KBM-7 (cell line): ENCODE measurements at places on chromosomes 3 and 15.

DNA sequence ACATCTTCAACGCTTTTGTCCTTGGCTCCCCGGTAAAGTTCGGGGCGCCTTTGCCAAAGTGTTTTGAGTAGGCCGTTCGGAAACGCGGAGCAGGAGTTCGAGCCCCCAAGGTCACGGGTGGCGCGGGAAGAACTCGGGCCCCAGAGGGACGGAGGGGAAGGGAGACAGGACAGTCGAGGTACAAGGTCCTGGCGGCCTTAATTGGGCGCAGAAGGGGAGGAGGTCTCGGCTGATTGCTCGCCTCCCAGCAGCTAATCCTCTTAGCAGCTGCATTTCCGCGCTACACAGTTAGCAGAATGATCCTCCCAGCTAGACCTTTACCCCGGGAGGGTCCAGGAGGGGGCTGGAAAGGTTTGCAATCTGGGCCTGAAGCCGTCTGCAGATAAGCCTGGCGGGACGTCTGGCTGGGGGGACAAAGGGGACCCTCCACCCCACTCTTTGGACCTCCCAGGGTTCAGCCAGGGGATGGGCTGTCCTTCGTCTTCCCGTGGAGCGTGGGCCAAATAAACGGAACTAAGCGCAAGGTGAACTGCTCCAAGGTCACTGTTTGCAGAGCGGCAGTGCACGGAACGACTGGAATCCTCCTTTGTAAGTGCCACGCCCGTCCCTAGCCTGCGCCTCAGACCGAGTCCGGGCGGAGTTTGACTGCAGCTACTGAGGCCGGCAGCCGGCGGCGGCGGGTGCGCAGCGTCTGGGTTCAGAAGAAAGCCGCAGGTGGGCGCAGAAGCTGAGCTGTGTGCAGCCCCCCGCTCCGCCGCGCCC lies 7.2 kb downstream of the EOMES start:
- no peak for DNase-seq

DNA sequence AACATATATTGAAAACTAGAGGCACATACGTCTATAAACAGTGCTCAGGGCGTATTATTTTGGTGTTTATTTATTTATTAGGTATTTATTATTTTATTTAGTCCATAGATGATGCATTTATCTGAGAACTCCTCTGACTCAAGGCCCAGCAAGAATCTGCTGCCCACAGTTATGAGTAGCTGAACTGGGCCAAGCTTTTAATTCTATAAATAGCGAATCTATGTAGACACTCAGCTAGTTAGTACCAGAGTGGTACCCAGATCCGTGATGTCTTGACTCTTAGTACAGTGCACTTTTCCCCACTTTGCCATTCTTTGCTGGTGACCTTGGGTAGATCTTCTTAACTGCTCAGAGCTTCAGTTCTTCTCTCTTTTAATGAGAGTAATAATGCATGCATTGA lies 370.4 kb upstream of the TPRG1 start:
- no peak for DNase-seq

DNA sequence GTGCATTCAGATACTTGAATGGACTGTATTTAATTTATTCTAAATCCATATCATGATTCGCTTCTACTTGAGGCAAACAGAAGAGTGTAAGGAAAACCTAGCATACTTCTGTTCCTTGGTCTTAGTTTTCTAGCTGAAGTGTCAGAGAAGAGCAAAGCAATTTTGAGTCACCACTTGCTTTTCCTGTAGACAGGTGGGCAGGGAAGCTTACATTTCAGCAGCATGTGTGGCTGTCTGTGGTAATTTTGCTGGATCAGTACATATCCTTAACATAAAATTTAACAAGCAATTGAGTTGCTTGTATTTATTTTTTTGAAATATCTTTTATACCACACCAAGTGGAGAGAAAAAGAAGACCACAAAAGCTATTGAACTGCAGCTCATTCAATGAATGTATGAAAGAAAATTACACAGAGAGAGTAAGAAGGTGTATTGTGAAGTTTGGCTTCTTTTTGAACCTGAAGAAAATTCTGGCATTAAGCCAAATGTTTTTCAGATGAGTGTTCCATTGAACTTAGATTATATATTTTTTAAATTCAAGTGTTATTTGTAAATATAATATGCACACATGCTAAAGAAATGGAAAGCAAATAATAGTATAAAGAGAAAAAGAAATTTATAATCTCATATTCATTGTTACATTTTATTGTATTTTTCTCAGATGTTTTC lies 747.6 kb downstream of the NAALADL2 start:
- no peak for DNase-seq

- no peak for DNase-seq
Measured at GRCh38 chr3:12972781-12973702, 100.2 kb downstream of the IQSEC1 start.

GRCh38 chr3:134373271-134374104 lies 759 bp downstream of the AMOTL2 start:
- DNase-seq, result no peak

DNA sequence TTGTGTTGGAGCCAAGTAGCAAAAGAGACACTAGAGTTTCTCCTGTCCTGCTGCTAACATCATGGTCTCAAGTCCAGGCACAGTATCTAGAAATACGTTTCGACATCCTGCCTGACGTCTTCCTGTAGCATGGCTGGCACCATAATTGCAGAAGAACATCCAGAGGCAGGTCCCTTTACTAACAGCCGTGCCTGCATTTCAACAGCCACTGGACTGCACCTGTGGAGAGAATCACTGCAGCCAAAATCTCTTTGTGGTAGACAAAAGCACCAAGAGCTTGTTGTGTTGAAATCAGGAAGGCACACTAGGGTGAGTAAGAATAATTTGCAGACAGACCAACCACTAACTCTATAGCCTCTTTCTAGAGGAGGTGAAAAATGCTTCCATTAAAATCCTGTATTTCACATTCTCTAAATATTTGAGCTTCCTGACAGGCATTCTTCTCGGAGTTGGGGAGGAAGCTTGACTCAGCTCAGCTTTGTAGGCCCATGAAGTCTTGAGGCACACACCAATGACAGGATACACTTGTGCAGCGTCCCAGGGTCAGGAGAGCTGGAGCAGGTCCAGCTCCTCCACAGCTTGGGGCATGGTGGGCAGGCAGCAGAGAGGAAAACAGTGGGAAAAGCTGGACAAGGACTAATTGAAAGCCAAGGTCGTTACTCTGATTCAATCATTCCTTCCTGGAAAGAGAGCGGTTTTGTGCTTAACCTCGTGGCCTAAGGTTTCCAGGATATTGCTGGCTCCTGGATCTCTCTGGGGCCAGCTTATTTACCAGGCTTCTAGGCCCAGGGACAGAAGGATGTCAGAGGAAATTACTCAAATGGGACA lies 244.9 kb downstream of the FAM43A start:
- no peak for DNase-seq

- DNase-seq, result no peak
Measured at GRCh38 chr3:188868803-188869202, 303.0 kb upstream of the TPRG1 start.

DNA sequence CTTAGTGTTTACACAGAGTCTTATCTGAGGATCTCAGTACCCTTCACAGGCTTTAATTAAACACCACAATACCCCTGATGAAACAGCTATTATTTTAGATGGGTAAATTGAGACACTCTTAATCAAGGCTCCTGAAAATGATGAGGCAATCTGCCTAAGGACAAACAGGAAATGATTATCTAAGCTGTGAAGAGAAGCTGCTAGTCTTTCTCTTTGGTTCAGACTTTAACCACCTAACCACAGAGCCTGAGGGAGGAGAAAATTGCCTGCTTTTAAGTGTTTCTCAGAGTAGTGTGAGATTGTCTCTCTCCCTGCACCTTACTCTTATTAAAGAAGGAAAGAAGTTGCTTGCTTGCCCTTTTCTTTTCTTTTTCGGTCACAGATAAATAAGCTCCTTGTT lies 364.3 kb upstream of the ADAMTS9 start:
- DNase-seq, result no peak

DNA sequence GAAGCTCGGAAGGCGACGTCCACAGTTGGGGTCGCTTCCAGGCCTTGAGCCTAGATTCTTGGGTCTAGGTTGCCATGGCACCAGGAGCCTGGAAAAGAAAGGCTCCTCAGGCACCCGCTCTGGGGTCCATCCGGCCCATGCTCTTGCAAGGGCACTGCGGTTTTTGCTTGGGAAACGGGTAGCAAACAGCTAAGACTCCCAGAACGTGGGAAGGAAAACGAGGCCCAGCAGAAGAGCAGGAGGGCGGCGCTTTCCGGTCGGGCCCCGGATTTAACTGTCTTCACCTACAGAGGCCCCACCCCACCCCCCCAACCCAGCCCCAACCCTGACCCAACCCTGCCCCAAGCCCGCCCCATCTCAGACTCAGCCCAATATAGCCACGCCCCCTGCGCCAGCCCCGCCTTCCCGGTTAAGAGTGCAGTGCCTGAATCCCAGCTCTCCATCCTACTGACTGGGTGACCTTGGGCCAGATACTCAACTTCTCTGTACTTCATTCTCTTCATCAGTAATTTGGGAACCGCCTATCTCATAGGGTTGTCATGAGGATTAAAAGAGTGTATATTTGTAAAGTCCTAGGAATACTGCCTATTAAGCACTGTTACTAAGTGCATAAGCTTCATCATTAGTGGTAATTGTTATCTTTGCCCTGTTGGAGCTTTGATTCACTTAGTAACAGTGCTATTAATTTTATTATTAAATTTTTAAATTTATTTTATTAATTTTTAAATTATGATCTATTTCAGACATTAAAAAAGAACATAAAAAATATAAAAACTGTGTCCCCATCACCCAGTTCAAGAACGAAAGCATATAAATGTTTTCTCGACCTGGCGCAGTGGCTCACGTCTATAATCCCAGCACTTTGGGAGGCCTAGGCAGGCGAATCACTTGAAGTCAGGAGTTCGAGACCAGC lies 28.4 kb upstream of the SMAD6 start:
- no peak for DNase-seq

DNA sequence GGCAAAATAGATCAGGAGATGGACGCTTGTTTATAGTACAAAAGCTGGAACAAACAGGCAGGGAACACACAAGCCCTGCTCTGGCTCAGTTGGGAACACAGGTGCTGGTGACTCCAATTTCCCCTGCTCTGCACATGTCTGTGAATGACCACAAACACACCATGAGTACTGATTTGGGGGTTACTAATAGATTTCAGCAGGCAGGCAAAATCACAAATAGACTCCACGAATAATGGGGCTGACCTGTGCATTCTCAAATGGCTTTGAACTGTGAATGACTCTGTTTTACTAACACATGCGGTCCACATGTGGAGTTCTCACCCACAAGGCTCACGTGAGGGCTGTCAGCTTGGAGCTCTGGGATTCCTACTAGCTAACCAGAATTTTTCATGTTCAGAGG lies 3.9 kb downstream of the RTP3 start:
- no peak for DNase-seq

GRCh38 chr15:41797201-41797944 lies 23.1 kb downstream of the MAPKBP1 start:
- DNase-seq, result no peak

DNA sequence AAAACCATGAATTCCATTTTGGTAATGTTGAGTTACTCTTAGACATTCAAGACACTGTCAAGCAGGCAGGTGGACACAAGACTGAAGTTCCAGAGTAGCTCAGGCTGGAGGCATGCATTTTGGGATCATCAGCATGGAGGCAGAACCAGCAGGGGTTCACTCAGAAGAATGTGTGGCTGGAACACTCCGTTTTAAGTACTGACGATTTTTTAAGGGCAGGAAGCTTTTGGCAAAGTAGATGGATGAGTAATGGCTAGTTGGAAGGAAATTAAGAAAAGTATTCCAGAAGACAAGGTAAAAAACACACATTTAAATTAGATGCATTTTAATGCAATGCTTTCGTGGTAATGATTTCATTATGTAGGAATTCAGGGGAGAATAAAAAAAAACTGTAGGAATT lies 420.4 kb downstream of the ROBO2 start:
- DNase-seq, result no peak

- DNase-seq, result no peak
Measured at GRCh38 chr15:72155003-72155621, 36.9 kb downstream of the SENP8 start.

DNA sequence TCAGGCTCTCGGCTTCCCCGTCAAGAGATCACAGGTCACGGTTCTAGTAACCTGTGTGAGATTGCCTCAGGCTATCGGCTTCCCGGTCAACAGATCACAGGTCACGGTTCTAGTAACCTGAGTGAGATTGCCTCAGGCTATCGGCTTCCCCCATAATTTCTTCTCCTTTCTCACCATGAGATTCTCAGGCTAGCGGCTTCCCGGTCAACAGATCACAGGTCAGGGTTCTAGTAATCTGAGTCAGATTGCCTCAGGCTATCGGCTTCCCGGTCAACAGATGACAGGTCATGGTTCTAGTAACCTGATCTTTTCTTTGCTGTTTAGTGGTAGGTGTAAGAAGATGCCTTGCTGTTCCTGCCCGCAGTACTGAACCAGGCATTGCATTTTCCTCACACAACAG lies 418.2 kb upstream of the ZNF717 start:
- no peak for DNase-seq

DNA sequence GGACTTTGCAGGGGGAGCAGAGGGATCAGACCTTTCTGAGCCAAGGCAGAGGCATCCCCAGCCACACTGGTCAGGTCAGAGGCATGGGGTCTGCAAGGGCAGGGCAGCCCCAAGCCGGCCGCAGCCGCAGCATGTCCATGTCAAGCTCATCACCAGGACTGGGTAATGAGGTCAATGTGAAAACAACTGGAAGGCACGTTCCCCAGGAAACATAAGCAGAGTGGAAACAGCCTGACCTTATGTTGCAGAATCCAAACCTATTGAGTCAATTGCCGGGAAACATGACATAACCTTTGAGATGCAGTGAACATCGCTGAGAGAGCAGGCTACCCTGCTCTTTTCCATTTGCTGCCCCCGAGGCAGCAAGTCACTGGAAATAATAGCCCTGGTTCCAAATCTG lies 315.1 kb upstream of the IGF1R start:
- no peak for DNase-seq

DNA sequence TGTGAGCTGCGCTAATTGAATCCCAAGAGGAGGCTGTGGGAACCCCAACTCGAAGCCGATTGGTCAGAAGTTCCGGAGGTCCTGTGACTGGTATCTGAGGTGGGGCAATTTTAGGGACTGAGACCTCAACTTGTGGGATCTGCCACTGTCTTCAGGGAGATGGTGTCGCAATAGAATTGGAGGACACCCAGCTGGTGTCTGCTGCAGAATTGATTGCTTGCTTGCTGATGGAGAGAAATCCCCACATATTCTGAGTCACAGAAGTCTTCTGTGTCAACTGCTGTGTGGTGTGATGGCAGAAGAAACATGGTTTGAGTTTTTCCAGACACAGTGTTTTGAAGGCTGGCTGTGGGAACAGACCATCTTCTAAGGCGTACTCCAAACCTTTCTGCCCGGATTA lies 99.7 kb upstream of the PLXNA1 start:
- DNase-seq, result no peak

- no peak for DNase-seq
Measured at GRCh38 chr3:11507719-11508118, 136.0 kb downstream of the VGLL4 start.

DNA sequence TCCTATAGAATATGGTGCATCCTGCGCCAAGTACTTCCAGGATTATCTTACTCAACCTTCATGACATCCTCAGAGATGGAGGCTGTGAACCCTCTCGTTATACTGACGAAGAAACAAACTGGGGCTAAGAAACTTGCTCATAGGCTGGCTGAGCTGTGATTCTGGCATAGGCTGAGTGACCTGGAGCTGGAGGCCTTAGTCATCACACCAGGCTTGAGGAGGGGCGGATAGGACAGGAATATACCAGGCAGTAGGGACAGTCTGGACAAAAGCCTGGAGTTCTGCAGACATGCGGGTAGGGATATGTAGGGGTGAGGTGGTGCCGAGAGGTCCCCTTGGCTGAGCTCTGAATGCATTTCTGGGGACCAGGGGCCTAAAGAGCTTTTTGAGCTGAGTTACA lies 18.1 kb downstream of the HEMK1 start:
- DNase-seq, result no peak
